ENCODE measurements at places on chromosomes 5 and 9. TPM values are rescaled to one million over a fixed set of nuclear protein-coding genes. Genes with fewer than 3 reads are reported as not detected.

FAM193B gene
- total RNA-seq, result 11.4 TPM

OTP gene
- not detected for total RNA-seq

HRCT1 gene
- not detected for total RNA-seq

DIAPH1 gene
- total RNA-seq, result 32.8 TPM

JAKMIP2 gene
- 0.05 TPM for total RNA-seq

ASPN gene
- total RNA-seq, result not detected

FBXL17 gene
- 7.2 TPM for total RNA-seq

SPINK4 gene
- total RNA-seq, result not detected

SIL1 gene
- total RNA-seq, result 68.2 TPM

DNA sequence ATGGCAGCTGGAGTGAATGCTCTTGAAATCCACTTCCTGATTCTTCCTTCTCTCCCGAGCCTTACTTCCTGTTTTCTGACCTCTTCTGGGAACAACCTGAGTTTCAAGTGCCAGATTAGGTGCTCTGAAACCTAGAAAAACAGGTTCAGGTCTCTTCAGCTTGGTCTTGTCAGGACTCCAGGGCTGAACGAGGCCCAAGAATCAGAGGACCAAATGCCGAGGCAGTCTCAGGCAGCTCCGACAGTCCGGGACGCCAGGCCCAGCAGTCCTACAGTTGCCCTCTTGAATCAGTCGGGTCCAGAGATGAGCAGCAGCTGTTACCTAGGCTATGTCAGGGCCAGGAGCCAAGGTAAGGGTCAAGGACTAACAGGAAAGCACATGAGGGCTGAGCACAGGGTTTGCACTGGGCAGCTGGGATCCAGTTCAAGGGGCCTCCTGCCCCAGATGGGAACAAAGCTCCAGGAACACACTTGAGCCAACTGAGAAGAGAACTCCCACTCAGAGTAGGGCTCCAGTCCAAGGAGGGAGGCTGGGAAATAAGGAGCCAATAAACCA, 38.3 kb upstream of the ADRA1B start:
- DNase-seq, result no peak

DNA sequence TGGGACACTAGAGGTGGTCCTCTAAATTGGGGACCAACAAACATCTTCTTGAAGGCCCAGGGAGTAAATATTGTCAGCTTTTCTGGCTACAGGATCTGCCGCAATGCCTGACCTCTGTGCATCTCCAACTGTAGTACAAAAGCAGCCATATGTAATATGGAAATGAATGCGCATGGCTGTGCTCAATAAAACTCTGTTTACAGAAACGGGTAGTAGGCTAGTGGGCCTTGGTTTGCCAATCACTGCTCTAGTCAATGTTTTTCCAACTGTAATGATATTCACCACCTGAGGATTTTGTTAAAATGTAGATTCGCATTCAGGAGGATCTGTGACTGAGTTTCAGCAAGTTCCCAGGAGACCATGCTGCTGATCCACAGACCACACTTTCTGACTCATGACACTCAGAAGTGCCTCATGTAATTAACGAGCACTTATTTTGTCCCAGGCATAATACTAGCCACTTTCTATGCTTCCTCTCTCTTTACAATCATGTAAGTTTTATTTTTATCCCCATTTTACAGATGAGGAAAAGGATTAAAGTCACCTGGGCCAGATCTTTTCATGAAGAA, 96.9 kb downstream of the MED27 start:
- no peak for DNase-seq

GRCh38 chr5:32476891-32477290, 32.4 kb upstream of the ZFR start:
- no peak for DNase-seq

DNA sequence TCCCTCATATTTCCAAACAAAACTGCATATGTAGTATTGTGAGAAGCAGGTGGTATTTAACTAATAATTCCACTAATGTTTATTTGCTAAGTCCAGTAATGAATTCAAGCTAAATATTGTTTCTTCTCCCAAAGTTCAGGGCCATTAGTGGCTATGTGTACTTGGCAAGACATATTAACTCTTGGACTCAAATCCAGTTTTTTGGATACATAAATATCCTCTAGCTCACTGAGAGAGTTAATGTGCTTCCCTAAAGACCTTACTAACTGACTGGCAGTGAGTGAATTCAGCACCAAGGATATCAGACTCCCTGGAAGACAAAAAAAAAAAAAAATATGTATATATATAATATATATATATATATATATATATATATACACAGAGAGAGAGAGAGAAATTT, 214.1 kb downstream of the RAB3C start:
- DNase-seq, result no peak

DNA sequence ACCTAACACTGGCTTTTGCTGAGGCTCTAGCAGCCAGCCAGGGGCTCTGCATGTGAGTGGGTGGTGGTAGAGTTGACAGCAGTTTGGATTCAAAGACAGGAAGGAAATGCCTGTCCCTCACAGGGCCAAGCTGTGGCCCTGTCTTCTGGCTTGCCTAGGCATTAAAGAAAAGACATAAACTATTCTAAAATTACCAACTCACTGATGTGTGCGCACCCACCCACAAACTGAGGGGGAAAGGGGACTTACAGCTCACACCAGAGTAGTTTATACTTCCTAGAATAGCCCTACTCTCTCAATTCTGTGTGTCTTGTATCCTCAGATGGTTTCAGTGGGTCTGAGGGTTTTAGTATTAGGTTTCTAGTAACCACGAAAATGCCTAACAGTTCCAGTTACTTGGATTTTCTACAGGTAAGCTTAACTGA, 18.3 kb upstream of the IL13 start:
- DNase-seq, result no peak

DNA sequence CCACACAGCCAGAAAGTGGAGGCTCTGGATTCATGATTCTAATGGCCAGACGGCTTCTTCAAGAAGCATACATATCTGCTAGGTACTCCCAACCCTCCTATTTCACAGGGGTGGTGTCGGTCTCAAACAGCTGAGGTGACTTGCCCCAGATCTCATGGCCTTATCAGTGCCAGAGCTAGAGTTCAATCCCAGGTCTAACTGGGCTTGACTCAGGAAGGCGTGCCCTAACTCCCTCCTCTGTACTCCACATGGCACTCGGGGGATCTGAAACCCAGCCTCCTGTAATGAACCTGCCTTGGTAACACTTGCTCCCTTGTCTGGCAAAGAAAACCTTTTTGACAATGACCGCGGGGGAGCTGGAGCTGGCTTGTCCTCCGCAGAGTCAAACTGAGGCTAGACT, 2.1 kb downstream of the QRFP start:
- DNase-seq, result no peak

GRCh38 chr9:79857188-79857587, 285.4 kb downstream of the TLE4 start:
- DNase-seq, result no peak

DNA sequence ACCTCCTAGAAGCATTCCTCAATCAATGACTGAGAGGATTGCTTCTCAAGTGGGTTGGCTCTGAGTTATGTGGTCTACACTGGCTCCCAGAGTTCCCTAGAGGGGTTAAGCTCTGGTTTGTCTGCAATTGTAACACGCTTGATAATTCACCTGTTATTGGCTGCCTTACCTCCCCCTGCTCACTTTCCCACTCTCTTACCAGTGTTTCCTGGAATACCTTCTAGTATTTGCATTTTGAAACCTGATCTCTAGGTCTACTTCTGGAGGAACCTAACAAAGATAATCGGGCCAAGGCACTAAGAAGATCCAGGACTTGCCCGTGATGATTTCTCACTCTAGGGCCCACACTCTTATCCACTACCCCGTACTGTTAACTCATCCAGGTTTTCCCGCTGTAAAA, 110.1 kb upstream of the MAP3K1 start:
- DNase-seq, result no peak

GRCh38 chr9:137075275-137075775, 2.0 kb upstream of the UAP1L1 start:
- no peak for DNase-seq

DNA sequence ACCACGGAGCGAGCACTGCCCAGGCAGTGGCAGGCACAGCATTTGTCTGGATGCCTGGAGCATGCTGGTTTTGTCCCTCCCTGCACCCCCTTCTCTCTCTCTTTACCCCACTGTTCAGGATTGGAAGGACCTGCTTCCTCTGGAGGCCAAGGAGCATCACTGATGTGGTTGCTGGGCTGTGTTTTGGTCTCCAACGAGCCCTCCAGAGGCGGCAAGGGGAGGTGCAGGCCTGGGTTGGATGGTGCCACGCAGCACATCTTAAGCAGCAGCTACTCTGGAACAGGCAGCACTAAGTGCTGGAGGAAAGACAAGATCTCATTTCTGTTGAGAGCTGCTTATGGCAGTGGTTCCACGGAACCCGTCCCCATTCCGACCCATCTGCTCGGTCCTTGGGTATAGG, 139.6 kb downstream of the CMYA5 start:
- peak; percentile 71 for DNase-seq

DNA sequence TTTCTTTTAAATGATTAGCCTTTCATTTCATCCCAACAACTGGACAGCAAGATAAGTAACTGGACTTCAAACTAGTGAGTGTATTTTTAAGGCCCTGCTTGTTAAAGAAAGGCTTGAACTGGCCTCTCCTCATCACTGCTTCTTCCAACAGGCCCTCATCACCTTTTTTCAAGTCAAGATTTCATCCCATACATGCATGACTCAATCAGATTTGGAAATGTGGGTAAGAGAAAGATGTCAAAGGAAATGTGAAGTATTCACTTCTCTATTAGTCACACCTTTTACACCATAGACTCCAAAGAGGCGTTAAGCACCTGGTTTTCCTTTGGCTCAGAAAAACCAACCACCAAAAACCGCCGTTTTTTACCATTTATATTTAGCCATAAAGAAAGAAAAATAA, 4.9 kb downstream of the NR4A3 start:
- DNase-seq, result no peak

DNA sequence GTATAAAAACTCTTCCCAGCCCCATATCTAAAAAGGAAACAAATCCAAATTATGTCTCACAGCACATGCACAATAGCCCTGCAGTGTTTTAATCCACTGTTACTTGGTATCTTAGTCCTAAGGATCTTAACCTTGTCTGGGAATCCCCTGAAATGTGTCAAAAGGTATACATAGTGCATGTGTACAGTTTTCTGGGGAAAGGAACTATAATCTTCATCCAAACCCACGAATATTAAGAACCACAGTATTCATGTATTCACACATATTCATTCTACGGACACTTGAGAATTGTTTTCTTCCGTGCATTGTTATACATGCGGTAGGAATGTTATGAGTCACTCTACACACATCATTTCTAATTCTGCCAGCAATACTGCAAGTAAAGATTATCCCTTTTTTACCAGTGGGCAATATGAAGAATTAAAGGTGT, 47.8 kb upstream of the SNX2 start:
- DNase-seq, result no peak

- no peak for DNase-seq
These were observed 98.5 kb downstream of the CACNA1B start for GRCh38 chr9:137975936-137976565.

- DNase-seq, result no peak
These were observed 407.8 kb upstream of the SGCD start for GRCh38 chr5:155919126-155919525.

DNA sequence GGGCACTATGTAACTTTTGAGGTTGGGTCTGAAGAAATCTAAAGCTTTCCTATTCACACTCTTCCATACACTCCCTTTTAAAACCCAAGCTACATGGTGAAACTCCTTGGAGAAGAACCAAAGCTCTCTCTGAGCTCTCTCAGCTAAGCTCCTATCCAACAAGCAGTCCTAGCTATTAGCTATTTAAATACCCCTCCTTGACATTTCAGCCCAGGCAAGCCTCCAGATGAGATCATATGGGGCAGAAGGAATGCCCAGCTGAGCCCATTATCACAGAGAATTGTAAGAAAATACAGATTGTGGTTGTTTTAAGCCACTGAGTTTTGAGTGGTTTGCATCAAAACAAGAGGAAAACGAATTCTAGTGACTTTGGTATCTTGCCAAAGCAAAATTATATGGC, 15.2 kb downstream of the HSPB3 start:
- no peak for DNase-seq

- peak; percentile 64 for DNase-seq
These were observed at the start of gene IL6ST for GRCh38 chr5:55994495-55994997. TSS of gene IL6ST (minus strand) at chr5:55994963. CDS start at chr5:55976278, 18,685 bp downstream.

All from SK-MEL-5 (cell line).